Progenitor cell of endocrine pancreas (in vitro differentiated cells): ENCODE measurements at places on chromosomes 1 and 21. TPM values are rescaled to one million over a fixed set of nuclear protein-coding genes. Genes with fewer than 3 reads are reported as not detected.
A peak's percentile ranks its signal among the peaks of the same experiment; 100 is the strongest.

DNA sequence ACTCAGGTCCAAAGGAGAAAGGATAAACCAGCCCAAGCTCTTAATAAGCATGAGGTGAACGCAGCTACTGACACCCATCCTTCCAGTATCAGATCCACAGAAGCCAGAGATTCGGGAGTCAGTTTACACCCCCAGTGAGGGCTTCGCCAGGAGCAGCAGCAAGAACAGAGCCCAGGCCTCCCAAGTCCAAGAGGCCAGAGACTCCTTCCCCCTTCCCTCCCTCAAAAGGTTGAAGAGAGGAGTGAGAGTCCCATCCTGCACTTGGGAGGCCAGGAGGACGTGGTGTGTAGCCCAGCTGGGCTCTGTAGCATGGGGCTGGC, 72.8 kb downstream of the MRPL37 start:
- peaks cover 27% of the 10 kb centered on the region for H3K4me1 ChIP-seq
- no peaks in the 10 kb centered on the region for H3K27me3 ChIP-seq
- H3K4me3 ChIP-seq, result no peak overlapping the region
- peaks cover 8% of the 10 kb centered on the region for H3K36me3 ChIP-seq
- DNase-seq, result no peak

DNA sequence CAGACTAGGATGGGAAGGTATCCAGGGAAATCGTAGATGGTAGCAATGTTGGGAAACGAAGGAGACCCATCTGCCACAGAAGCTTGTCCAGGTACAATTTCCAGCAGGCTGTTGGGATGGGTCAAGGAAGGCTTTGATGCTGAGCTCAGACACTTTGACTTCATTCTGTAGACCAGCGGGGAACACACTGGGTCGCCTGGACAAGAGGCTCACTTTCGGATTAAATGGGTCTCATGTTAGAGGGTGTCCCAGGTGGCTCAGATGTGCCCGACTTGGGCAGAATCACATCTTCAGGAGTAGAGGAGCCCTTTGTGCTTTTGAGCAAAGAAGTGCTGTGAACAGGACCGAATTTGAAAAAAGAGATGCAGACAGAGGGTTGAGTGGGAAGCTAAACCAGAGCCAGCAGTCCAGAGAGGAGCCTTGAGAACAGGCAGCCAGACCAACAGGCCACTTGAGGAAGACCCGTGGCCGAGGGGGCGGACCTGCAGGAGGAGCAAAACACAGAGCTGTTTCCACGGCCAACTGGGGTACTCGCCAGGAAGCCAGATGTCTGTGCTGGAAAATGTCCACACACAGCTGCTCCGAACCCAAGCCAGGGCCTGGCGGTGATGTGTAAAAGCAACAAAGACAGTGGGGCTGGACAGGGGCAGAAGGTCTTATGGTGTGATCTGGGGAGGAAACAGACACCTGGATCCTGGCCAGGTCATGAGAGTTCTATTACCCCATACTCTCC, 146.9 kb downstream of the AJAP1 start:
- no peaks in the 10 kb centered on the region for H3K4me1 ChIP-seq
- no peak for DNase-seq

DNA sequence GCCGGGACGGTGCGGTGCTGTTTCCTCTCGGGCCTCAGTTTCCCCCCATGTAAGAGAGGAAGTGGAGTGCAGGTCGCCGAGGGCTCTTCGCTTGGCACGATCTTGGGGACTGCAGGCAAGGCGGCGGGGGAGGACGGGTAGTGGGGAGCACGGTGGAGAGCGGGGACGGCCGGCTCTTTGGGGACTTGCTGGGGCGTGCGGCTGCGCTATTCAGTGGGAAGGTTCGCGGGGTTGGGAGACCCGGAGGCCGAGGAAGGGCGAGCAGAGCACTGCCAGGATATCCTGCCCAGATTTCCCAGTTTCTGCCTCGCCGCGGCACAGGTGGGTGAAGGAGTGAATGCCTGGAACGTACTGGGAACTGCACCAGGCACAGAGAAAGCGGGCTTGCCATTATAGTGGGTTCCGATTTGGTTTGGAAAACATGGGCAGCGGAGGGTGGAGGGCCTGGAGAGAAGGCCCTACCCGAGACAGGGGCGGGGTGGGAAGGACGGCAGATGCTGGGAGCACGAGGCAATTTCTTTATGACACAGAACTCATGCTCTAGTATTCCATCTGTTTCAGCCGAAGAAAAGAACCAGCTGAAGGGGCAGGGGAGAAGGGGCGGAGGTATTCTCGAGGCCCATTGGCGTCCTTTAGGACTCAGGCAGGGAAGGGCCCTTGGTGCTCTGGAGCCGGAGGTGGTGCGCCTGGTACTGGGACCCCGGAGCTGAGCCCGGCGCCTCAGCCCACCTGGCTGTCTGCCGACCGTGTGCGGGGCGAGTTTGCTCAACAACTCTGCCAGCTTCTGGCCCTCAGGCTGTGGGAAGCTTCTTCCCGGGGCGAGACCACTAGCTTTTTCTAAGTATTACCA, 960 bp downstream of the PCSK9 start:
- H3K4me1 ChIP-seq, result peaks cover 18% of the 10 kb centered on the region
- H3K36me3 ChIP-seq, result peaks cover 5% of the 10 kb centered on the region
- no peak for DNase-seq

- no peak overlapping the region for H3K4me3 ChIP-seq
- no peaks in the 10 kb centered on the region for H3K36me3 ChIP-seq
- peaks cover 21% of the 10 kb centered on the region for H3K4me1 ChIP-seq
- no peak for DNase-seq
These were observed 7.9 kb downstream of the SLAMF1 start for GRCh38 chr1:160638926-160639325.

DNA sequence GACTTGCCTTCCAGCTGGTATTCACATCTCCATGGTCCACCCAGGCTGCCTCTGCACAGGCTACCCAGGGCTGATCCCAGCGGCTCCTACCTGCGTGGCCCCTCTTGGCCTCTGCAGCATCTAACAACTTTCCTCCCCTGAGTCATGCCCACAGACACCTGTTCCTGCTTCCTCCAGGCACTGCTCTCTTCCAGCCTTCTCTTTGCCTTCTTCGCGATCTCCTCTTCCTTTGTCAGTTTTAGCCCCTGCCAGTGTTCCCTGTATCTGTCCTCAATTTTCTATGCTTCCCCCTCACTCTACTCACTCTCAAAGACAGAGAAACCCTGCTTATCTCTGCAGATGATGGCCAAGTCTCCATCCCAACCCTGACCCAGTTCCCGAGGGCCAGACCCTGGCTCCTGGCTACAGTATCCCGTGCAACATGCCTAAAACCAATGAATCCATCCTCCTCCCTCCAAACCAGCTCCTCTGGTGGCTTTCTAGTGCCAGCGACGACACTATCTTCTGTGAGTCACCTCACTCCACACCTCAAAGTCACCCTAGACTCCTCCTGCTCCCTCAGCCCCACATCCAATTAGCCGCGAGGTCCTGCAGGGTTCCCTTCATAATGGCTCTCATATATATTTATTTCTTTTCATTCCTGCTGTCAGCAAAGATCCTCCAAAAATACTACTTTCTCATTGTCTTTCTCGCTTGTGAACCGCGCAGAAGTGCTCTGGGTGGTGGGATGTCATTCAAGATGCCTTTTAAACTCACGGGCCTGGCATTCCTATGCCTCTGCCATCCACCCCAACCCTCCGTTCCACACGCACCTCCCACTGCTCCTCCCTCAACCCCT, 259.2 kb downstream of the TOMM20 start:
- no peak overlapping the region for H3K27ac ChIP-seq
- no peaks in the 10 kb centered on the region for H3K36me3 ChIP-seq
- no peak for DNase-seq
- no peaks in the 10 kb centered on the region for H3K27me3 ChIP-seq
- no peak overlapping the region for H3K4me3 ChIP-seq

DNA sequence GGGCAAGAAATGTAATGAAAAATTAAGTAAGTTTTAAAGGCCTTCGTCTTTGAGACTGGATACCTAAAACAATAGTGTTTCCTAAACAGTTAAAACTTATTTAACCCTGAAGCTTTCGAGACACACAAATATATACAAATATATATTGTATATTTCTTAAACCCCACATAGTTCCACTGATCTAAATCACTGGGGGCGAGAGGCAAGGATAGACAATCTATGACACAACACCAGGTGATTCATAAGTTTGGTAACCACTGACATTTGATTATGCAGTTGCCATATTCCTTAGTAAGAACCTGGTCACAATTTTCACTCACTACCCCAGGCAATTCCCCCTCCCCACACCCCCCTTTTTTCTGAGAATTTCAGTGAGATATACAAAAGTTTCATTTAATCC, 55.3 kb upstream of the BOLA1 start:
- peak overlapping the region; percentile 79 for H3K4me3 ChIP-seq
- peaks cover 3% of the 10 kb centered on the region for H3K36me3 ChIP-seq
- peaks cover 30% of the 10 kb centered on the region for H3K4me1 ChIP-seq
- peak overlapping the region; percentile 97 for H3K27ac ChIP-seq

DNA sequence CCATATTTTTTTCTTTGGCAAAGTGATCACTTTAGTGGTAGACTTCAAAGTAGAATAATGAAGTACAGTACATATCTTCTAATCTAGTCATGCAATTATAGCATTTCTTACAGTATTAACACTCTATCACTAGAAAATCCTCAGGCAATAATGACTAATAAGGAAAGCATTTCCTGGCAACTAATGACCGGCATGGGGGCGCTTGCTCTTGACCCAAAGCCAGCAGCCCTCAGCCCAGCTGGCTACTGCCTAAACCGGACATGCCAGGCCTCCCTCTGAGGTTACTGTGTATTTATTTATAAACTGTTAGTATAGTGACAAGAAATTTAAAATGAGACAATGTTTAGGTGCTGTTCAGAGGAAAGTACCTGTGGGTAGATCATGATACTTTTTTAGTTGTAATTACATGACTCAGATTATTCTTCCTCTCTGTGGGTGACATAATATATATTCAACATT, 633.8 kb downstream of the PTPRC start:
- H3K4me3 ChIP-seq, result no peak overlapping the region
- H3K27ac ChIP-seq, result no peak overlapping the region
- no peaks in the 10 kb centered on the region for H3K36me3 ChIP-seq
- no peaks in the 10 kb centered on the region for H3K27me3 ChIP-seq

DNA sequence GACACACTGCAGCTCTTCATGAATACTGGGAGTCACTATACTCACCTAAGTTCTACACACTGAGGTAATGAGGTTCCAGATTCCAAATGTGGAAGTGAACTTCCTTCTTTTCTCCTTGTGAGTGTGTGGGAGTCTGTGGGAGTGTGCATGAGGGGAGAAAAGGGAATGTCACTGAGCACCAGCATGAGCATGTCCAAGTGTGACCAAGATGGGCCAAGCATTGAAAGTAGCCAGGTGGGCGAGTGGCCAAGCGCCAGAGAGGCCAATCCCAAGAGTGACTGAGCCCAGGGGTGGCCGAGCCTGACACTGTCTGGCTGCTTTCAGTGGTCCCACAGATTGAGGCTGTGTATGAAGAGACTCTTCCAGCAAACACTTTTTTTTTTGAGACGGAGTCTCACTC, 132.3 kb downstream of the HLCS start:
- no peak overlapping the region for H3K27ac ChIP-seq
- no peaks in the 10 kb centered on the region for H3K27me3 ChIP-seq
- H3K4me1 ChIP-seq, result peaks cover 5% of the 10 kb centered on the region
- H3K4me3 ChIP-seq, result no peak overlapping the region
- DNase-seq, result no peak

DNA sequence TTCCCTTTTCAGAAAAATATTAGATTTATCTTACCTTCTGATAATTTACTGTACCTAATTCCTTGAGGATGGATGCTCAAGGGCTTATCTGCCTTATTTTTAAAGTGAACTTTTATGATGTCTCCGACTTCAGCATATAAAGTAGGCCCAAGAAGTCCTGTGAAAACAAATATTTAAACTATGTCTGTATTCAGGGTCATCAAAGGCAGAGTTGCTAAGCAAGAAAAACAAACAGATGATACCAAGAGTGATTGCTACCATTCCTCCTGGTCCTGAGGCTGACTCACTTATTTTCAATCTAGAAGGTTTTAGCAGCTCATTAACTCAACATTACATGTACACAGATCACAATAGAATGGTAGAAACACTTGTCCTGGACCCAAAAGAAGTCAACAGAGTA, 14.1 kb downstream of the F5 start:
- no peak for DNase-seq
- H3K27ac ChIP-seq, result no peak overlapping the region

DNA sequence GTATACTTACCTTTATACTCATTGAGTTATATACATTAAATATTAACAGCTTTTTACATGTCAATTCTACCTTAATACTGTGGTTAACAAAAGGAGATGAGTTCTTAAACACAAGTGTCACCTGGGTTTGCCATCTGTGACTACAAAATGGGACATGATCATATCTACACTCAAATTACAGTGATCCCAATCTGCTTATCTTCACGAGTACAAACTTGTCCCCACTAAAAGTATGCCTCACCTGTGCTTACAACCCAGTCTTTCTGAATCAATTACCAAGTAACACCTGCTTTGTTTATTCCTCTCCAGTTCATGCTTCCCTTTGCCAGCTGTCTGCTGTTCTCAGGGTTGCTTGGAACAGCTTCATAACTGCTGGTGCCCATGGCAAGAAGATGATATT, 8.8 kb downstream of the CD1E start:
- H3K4me3 ChIP-seq, result no peak overlapping the region
- H3K4me1 ChIP-seq, result no peaks in the 10 kb centered on the region
- no peak overlapping the region for H3K27ac ChIP-seq
- no peaks in the 10 kb centered on the region for H3K27me3 ChIP-seq
- DNase-seq, result no peak

DNA sequence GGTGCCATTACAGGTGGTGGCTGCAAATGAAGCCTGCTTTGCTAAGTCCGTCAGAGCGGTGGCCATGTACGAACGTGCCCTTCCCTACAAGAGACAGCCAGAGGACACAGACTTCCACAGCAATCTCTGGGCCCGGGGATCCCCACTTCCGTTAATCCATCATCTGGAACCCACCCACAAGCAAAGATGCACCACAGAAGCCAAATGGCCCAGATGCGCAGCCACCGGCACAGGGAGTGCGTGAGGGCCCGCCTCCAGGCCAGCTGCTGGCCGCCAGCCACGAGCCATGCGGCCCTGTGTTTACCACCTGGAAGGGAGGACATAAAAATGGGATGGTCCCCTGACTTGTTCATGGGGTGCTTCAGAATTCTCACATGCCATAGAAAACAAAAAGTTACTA, 22.1 kb downstream of the MRAP start:
- H3K4me1 ChIP-seq, result no peaks in the 10 kb centered on the region
- peaks cover 16% of the 10 kb centered on the region for H3K36me3 ChIP-seq
- DNase-seq, result no peak
- no peak overlapping the region for H3K4me3 ChIP-seq

DNA sequence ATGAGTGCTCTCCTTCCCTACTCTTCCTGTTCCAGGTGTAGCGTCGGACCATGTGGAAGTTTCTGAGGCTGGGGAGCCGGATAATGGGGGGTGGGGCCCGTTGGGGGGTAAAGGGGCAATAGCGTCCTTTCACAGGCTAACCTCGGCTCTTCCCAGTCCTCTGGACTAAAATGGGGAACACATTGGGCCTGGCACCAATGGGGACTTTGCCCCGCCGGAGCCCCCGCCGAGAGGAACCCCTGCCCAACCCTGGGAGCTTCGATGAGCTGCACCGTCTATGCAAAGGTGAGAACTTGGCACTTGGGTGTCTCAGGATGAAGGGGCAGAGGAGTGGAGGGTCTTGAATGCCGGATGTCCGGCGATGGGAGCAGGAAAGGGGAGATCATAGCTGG, 456 bp downstream of the TOMM40L start:
- H3K4me3 ChIP-seq, result peak overlapping the region; percentile 99
- H3K36me3 ChIP-seq, result peaks cover 3% of the 10 kb centered on the region
- H3K27ac ChIP-seq, result peak overlapping the region; percentile 94
- no peak for DNase-seq

PCSK9 gene
- 18.7 and 19.5 TPM in 2 replicates for total RNA-seq

RAD54L gene
- 17.0 and 17.3 TPM in 2 replicates for total RNA-seq

NUCKS1 gene
- total RNA-seq, result 222 and 245 TPM in 2 replicates

RNU1-2 gene
- total RNA-seq, result 3,923 and 3,957 TPM in 2 replicates

MCOLN2 gene
- 0.16 and 0.29 TPM in 2 replicates for total RNA-seq

GPR25 gene
- not detected in 2 replicates for total RNA-seq
